Suppressor macrophage (primary cell): ENCODE measurements at places on chromosomes 6 and 20.

DNA sequence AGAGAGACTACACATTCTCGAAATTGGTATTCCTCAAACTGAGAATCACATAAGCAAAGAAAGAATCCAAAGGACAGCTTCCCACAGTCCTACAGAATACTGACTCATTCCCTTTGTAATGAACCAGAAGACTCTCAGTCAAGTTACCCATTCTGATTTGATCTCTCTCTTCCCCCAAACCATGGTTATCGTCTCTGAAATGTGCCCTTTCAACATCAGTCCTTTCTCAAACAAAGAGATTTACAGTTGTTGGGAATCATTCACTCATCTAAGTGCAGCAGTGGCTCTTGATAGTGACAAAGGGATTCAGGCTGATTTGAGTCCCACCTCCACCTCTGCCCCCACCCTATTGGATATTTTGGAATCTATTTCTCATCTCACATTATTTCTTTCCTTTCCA, 15.0 kb upstream of the RSPO3 start:
- no peak for DNase-seq

DNA sequence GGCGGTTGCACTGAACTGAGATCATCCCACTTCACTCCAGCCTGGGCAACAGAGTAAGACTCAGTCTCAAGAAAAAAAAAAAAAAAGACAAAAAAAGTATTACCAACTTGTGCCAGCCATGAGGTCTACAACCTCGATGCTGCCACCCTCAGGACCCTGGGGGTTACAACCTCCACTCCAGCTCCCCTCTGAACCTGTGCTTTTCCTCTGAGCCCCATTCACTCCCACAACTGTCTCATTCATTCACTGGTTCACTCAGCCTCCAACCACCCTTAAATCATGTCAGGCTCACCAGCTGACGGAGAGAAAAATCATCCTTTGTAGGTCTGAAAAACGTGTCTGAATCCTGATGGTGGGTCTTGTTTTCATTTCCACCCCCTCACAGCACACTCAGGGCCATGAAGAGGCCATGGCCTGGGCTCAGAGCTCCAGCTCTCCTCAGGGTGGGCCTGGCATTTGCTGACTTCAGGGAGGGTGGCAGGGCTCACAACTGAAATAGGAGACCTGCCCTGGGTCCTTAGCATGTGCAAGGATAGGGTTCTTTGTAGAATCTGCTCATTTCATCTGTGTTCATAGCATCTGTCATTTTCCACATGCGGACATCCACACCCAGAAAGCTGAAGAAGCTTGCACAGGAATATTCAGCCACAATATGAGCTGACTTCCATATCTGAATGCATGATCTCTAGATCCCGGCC, 1.9 kb upstream of the ULBP1 start:
- no peak for DNase-seq

DNA sequence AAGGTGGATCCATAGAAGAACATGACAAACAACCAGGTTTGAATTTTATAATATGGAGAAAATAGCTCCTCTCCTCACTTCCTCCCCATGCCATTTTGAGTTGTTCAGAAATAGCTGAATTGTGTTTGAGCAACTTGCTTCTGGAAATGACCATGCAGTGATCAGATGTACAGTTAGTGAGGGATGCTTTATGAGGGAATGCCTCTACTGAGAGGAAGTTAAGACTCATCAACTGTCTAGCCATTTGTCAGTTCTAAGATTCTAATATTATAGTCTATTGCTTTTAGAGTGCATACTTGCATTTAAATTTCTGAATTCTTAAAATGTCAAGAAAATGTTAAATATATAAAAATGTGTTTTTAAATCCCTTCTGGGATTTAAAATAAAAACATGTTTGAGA, 3.8 kb downstream of the LAMA2 start:
- no peak for DNase-seq

DNA sequence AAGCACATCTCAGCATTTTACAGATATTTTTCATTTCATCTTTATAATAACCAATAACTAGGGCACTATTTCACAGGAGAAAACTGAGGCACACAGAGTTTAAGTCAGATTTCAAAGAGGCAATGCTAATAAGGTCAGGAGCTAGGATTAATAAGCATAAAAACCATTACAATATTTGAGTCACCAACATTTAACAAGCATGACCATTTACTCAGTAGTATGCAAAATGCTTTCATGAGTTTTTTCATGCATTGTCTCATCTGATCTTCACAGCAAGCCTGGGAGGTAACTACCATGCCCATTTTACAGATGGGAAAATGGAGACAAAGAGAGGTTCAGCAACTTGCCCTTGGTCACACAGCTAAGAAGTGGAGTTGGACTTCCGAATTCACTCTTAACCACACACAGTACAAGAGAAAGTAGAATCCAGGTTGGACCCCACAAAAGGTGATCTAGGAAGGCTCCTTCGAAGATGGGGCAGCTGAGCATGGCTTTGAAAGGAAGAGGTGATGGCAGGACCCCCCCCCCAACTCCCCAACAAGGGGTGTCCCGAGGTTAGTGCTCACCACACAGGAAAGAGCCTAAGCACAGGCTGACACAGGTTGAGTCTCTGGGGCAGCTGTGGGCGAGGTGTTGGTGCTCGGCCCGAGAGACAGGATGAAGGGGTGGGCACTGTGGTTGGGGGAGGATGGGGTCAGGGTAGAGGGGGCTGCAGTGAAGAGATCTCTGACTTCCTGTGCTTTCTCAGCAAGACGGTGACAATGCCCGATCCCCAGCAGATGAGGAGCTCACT, 108.8 kb downstream of the PREX1 start:
- DNase-seq, result no peak
